ENCODE measurements at places on chromosomes 13 and 19.
A peak's percentile ranks its signal among the peaks of the same experiment; 100 is the strongest.

- no peak for DNase-seq
These were observed 980.4 kb downstream of the SLITRK5 start for GRCh38 chr13:88651531-88651930.

DNA sequence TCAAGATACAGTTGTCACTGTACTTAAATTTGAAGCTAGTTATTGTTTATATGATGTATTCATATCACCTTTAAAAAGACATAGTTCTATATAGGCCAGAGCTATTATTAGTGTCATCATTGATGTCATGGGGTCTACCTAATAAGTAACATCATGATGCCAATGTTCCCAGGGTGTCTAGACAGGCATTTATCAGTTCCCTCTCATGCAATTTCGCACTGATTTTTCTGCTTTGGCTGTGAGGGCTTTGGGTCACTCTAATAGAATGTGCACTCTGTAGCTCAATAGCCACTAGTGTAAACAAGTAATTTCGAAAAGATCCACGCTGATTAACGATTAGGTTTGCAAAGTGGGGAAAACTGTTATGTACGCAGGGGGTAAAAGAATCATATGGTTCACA is 1651.3 kb downstream of the SLITRK5 start:
- DNase-seq, result no peak

- peak; percentile 45 for DNase-seq
These were observed 18.1 kb upstream of the GTF3A start for GRCh38 chr13:27406178-27406939.

DNA sequence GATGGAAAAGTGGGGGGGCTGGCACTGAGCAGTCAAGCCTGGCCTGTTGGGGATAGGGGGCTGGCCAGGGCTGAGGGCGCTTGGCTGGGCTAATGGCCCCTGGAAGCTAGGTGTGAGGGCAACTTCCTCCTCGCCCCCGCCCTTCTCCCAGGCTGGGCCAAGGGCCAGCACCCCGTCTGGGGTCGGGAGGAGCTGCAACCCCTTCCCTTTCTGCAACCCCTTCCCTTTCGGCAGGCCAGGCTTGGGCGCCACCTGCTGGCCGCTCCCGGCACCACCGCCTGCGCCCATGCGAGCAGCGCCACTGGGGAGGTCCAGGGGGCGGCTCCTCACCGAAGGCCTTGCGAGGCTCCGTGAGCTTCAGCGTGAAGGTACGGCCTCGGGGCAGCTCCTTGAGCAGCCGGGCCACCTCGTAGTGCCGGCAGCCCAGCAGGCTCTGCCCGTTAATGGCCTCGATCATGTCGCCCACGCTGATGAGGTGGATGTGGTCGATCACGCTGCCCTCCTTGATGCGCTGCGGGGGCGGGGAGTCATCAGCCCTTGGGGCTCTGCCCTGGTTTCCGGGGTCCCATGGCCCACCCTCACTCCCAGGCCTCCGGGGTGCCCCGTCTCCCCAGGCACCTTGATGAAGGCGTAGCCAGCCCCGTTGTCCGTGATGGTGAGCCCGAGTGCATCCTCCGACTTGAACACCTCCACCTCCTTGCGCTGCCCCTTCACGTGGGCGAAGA is 5.0 kb upstream of the PTGER1 start:
- peak; percentile 32 for DNase-seq

- no peak for DNase-seq
These were observed 26.6 kb downstream of the DNAJC3 start for GRCh38 chr13:95703576-95703975.

DNA sequence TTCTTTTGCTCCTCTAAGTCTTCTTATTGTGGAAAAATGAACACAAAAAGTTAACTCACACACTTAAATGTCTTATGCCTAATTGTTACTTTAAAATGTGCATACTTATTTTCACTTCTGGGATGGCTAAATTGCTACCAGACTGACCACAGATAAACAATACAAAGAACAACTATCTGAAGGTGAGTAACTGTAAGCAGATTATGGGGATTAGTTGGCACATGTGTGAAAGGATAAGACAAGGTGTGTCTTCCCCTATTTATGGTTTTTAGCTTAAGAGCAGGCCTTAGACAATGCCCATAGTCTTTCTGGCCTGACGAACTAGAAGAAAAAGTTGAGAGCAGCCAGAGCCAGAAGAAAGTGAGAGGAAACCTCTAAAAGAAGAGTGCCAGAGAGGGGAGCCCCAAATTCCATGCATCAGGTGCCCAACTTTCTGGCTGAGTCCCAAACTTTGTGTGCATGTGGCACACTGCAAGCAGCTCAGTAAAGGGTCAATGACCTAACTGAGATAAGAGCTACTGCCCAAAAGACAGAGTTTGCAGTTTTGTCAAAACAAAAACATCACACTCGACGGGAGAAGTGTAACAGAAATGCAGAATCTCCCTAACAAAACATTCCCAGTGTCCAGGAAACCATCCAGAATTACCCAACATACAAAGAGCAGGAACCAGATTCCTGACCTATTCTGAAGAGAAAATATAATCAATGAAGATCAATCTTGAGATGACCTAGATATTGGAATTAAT is 375.4 kb downstream of the KCNRG start:
- DNase-seq, result no peak

- DNase-seq, result peak; percentile 82
These were observed 805.6 kb upstream of the ARGLU1 start for GRCh38 chr13:107373551-107373950.

DNA sequence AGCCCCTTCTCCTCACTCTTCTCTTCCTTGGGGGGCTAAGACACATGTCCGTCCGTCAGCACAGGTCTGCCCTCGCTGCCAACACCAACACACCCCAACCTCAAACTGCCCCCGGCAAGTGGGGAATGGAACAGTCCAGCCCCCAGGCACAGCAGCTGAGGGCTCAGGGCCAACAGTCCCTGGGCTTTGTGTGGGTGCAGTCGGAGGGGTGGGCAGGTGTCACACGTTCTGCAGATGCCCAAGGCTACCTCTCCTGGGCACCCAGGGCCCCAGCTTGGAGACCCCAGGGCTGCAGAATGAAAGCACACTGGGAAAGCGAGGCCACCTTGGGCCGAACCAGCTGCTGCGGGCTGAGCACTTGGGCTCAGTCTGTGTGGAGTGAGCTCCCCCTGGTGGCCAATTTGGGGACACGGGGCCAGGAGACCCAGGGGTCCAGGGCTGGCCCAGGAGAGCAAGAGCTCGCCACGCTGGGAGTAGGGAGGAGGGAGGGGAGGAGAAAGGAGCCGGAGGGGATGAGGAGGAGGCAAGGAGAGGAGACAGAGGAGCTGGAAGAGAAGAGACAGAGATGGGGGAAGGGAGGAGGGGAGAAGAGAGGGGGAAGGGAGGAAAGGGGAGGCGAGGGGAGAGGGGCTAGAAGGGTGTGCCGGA is 14.0 kb upstream of the ATP8B3 start:
- DNase-seq, result peak; percentile 55

- DNase-seq, result no peak
These were observed 11.3 kb downstream of the SOX1 start for GRCh38 chr13:112078216-112078615.

DNA sequence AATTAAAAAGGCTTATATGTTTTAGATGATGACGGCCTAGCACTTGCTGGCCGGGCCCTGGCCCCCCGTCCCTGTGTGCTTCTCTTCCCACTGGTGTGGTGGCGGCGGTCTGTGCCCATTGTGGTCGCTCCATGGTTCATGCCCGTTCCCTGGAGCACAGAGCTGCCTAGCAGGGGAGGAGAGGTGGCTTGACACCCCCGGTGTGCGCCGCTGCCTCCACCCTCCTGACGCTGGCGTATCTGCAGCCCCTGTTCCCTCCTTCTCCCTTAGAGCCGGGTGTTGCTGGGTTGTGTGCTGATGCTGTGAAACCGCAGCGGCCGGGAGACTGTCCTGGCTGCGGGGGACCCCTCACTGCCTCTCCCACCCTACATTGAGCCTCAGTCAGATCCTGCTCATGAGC is 29.1 kb downstream of the DOT1L start:
- DNase-seq, result no peak

DNA sequence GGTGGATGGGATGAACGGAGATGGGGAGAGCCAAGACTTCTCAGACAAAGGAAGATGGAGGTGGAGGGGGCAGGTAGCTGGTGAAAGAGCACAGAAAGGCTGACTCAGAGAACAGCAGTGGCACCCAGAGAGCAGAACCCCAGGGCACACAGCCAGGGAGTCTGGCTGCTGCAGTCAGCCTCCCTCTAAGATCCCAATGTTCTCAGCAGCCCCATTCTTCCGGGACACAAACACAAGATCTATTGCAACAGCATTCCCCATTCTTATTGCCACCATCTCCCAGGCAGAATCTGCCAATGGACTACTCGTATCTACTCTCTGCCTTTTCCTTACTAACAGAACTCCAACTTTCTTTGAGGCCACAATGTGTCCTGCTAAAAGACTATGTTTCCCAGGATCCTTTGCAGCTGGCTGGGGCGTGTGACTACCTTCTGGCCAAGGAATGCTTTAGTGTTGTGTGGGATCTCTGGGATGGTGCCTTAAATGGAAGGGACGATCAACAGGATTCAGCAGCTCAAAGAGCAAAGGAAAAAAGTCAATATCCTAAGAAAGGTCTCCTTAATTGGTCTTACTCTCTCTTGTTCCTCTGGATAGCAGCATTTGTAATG is 7.5 kb downstream of the THAP8 start:
- no peak for DNase-seq

- DNase-seq, result no peak
These were observed 12.7 kb downstream of the PRAM1 start for GRCh38 chr19:8489561-8490394.

GRCh38 chr19:17680230-17680722 is 7.9 kb downstream of the UNC13A start:
- DNase-seq, result peak; percentile 16

- DNase-seq, result no peak
These were observed 525.6 kb downstream of the SUCLA2 start for GRCh38 chr13:47475441-47475948.

- no peak for DNase-seq
These were observed 2.8 kb downstream of the ARID3A start for GRCh38 chr19:928471-929202.

GRCh38 chr13:27353166-27353583 is 71.2 kb upstream of the GTF3A start:
- peak; percentile 41 for DNase-seq

- DNase-seq, result no peak
These were observed 20.1 kb downstream of the SLC27A1 start for GRCh38 chr19:17490411-17490810.

GRCh38 chr19:48511321-48511731 is 309 bp downstream of the LMTK3 start:
- no peak for DNase-seq

DNA sequence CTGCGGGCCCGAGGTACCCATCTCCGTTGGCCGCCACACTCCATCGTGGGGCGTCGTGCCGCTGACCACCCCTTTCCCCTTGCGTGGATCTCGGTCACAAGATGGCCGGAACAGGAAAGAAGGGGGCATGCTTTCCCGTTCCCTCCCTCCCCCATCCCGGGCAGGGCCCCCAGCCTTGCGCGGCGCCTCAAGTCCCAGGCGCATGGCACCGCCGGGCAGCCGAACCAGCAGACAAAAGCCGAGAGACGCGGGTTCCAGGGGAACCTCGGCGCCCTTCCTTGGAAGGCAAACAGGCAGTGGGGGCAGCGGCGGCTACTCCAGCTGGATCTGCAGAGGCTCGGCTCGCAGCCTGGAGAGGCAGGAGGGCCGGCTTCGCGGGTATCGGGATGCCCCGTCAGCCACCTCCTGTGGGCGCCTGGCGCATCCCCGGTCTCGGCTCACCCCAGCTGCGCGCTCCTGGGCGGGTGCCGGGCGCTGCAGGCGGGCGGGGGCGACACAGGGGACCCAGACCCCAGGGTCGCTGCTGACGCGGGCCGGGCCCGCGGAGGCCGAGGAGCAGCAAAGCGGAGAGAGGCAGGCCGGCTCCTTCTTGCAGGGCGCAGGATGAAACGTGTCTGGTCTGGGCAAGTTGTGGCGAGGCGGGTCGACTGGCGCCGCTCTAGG is 439 bp downstream of the DZIP1 start:
- DNase-seq, result no peak

- peak; percentile 74 for DNase-seq
These were observed 20.0 kb upstream of the ZDHHC20 start for GRCh38 chr13:21478881-21479808.

DNA sequence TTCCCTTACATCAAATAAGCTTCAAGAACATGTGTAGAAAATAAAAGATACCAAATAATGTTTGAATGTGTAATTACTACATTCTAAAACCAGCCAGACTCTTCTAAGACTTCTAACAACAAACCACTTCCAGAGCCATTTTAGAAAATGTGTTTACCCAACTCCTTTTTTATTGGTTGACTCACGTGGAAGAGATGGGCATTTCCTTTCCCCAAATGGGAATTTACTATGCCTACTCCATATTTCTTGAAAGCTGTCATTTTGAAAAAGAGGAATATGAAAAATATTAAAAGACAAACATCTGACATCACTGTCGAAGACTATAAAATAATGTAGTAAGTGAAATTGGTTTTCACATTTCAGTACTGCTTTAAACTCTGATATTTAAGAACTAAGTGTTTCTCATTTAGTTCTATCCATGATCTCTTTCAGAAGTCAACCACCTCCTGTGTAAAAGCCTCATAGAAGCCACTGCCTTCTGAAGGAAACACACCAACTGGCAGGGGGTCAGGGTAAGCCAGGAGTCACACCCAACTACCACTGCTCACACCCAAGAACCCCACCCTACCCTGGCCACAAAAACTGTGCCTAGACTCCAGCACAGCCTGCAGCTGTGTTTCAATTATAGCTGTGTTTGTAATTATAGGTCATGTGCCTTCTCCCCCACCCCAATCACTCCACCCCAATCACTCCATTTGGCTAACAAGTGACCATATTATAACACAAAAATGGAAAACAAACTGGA is 86.8 kb downstream of the UBL3 start:
- no peak for DNase-seq

DNA sequence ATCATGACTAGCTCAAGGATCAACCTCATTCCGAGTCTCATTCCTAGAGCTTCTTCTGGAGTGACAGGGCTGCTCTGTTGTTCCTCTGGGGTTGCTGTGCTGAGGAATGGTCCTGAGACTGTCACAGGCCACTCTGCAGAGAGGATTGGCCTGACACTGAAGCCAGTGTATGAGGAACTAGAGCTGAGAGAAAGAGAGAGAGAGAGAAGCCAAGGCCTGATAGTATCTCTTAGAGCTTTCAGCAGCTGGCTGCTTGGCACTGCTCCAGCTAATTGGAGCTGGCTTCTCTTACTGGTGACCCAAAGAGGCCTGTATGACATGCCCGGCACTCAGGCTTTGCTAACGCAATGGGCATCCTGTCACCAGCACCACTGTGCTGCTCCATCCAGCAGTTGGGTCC is 73.4 kb upstream of the FLT1 start:
- no peak for DNase-seq

Data from ACHN (cell line).